ENCODE measurements at places on chromosomes 16 and 17.

GRCh38 chr16:80608946-80609345 is 68.2 kb downstream of the DYNLRB2 start:
- no peak for DNase-seq

GRCh38 chr17:45270828-45271418 is 9.0 kb upstream of the SPATA32 start:
- DNase-seq = peak; percentile 23

- peak; percentile 85 for DNase-seq
These were observed 1.9 kb downstream of the PHF12 start for GRCh38 chr17:28949185-28950016.

DNA sequence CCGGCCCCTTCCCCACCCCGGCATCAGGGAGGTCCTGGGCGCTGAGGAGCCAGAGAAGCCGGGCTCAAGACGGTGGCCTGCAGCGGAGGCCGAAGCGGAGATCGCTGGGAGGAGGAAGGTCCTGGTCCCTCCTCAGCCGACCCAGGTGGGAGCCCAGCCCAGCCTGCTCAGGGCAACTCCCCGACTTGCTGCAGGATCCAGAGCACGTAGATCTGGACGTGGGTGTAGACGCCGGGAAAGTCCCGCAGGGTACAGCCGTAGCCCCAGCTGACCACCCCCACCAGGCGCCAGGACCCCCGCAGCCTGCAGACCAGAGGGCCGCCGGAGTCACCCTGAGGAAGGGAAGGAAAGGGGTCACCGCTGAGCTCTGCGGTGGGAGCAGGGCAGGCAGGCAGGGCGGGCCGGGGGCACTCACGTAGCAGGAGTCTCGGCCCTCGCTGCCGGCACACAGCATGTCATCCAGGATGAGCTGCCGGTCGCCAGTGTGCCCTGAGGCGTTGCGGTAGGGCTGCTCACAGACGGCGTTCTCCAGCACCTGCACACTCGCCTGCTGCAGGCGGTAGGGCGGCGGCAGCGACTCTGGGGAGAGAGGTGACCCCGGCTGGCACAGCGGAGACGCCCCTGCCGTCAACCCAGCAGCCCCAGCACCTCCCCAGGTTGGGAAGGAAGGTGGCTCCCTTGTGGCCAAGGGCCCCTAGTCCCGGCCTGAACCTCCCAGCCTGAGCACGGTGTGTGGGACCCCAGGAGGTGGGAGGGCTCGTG is 5.4 kb downstream of the TPSD1 start:
- no peak for DNase-seq

DNA sequence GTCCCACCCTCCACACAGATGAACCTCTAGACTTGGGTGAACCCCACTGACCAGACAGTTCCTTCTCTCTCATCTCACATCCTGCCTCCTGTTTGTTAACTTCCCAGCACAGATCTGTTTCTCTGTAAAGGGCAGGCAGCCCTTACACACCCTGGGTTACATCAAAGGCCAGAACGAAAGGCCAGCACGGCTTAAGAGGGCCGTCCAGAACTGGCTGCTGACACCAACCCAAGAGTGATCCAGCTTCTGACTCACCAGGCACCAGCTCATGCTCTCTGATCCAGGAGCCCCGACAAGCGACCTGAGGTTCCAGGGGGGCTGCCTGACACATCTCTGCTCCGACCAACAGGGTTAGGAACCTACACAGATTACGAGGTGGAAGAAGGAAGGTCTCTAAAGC is 86.9 kb downstream of the MRM3 start:
- no peak for DNase-seq

DNA sequence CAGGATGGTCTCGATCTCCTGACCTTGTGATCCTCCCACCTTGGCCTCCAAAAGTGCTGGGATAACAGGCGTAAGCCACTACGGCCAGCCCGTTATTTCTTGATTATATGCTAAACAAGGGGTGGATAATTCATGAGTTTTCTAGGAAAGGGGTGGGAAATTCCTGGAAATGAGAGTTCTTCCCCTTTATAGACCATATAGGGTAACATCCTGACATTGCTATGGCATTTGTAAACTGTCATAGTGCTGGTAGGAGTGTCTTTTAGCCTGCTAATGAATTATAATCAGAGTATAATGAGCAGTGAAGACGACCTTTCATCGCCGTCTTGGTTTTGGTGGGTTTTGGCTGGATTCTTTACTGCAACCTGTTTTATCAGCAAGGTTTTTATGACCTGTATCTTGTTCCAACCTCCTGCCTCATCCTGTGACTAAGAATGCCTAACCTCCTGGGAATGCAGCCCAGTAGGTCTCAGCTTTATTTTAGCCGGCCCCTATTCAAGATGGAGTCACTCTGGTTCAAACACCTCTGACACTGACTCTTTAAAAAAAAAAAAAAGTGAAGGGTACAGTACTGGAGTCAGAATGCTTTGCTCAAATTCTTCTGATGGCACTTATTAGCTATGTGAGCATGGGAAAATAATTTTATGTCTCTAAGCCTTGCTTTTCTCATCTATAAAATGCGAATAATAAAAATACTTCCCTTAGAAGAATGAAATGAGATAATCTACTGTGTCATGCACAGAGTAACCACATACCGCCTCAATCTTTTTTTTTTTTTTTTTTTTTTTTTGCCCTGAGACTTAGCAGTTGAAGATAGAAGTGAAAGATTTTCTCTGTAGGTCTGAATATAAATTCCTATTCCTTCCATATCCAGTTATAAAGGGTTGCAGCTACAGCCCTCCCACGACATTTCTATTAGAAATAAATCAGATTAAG is 5.1 kb upstream of the CALCOCO2 start:
- no peak for DNase-seq

GRCh38 chr17:28685366-28685765 is 23.4 kb downstream of the SUPT6H start:
- no peak for DNase-seq

DNA sequence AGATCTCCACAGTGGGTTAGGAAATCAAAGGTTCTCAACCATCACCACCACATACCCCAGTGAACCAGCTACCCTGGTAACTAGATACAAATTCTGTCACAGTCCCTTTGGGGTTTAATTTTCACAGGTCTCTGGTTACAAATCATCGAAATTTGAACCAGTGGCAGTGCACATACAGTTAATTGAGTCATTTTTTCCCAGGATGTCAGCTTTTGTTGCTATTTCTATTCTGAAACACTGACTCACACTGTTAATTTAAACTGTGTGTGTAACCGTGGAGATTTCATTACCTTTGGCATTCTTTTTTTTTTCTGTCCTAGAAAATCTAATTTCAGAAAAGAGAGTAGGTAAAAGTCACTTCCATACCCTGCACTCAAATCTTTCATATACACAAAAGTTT is 511.5 kb downstream of the TOX3 start:
- DNase-seq = no peak

DNA sequence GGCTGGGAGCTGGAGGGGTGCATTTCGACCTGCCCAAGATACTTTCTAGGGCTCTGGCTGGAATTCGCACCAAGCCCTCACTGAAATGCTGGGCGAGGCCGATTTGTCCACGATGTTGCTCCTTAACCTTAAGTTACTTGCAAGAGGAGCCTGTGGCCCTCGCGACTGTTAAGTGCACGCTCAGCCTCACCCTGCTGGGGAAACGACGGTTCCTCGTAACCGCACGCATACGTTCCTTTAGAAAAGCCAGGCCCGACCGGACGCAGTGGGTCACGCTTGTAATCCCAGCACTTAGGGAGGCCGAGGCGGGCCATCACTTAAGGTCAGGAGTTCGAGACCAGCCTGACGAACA is 607 bp upstream of the NCOR1 start:
- peak; percentile 44 for DNase-seq

GRCh38 chr16:87765776-87766484 is at the start of gene KLHDC4:
TSS of gene KLHDC4 (minus strand) at chr16:87765986. CDS start at chr16:87765890, 96 bp downstream.
- DNase-seq = peak; percentile 54

GRCh38 chr17:49598918-49599317 is 23.2 kb downstream of the NXPH3 start:
- no peak for DNase-seq

DNA sequence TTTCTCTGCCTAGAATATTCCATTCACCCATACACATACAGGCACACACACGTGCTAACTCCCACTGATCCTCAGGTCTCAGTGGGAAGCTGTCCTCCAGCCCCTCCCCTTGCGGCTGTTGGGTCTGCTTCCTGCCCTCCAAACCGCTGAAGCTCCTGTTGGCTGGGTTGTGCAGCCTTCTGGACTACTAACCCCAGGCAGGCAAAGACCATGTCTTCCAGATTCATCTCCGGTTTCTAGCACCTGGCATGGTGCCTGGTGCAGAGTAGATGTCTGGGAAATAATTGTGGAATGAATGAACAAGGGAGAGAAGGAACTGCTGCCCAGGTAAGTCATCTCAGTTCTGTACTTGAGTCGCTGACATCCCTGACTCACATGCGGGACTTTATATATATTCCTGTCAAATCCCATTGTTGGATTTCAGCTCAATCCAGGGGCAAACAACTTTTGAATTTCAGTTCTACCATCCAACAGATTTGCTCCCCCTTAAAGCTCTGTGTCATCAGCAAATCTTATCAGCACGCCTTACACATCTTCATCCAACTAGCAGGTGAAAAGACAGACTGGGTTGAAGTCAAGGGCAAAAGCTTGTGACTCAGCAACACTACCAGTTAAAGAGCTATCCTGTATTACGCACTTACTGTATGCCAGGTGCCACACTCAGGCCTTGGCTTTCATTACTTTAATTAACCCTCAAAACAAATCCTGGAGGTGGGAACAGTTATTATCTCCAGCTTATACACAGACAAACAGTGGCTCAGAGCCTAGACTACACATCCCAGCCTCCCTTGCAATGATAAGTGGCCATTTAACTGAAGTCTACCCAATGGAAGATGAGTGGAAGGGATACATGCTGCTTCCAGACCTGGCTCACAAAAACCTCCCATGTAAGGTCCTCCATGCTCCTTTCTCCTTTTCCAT is 51.1 kb downstream of the SRCIN1 start:
- peak; percentile 82 for DNase-seq

- DNase-seq = no peak
These were observed 46.3 kb upstream of the DHX40 start for GRCh38 chr17:59519132-59519531.

DNA sequence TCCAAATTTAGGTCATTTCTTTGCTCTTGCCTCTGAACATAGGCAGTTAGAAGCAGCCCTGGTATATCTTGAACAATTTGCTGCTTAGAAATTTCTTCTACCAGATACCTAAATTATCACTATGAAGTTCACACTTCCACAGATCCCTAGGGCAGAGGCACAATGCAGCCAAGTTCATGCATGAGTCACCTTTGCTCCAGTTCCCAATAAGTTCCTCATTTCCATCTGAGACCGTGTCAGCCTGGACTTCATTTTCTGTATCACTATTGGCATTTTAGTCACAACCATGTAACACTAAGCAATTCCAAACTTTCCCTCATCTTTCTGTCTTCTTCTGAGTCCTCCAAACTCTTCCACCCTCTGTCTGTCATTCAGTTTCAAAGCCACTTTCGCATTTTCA is 45.0 kb downstream of the KCNJ16 start:
- DNase-seq = no peak

DNA sequence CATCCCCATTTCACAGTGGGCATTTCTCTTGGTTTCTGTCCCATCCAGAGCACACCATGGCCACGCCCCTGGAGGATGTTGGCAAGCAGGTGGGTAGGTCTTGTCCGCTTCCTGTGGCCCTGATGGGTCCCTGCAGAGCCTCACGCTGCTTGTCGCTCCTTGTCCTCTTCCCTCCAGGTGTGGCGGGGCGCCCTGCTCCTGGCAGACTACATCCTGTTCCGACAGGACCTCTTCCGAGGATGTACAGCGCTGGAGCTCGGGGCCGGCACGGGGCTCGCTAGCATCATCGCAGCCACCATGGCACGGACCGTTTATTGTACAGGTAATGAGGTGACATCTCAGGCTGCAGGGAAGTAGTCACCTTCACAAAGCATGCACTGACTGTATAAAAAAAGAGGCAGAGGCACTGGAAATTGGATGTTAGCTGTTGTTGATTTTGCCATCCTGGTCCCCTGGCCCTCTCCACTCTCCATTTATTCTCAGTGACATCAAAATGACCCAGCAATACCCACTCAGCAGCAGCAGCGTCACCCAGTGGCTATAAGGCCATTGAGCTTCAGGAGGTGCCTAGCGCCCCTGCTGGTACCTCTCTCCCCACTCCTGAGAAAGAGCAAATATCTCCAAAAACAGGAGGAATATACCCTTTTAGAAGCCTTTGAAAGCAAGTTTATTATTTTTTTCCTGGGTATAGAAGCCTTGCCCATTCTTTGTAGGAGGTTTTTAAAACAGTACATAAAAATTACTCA is 13.7 kb downstream of the METTL22 start:
- no peak for DNase-seq

GRCh38 chr16:80875616-80876015 is 71.2 kb upstream of the CDYL2 start:
- DNase-seq = no peak

GRCh38 chr17:39231091-39231561 is 5.4 kb upstream of the STAC2 start:
- no peak for DNase-seq

DNA sequence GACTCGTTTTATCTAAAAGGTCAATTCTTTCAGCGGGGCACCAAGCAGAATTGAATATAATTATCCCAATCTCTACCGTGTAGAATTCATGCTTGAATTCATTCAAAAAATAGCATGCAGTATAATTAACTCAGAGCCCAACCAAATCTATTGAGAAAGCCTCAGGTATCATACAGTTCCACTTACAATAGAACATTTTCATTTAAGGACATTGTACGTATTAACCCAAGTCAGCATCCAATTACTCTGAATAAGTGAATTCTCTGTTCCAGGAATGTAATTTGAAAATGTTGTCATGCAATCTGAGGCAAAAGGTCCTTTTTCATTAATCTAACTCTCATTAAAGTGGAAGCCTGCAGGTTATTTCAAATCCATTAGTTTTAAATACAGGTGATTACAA is 78.5 kb downstream of the SALL1 start:
- no peak for DNase-seq

GRCh38 chr16:69482410-69482991 is 58.1 kb downstream of the CYB5B start:
- no peak for DNase-seq

DNA sequence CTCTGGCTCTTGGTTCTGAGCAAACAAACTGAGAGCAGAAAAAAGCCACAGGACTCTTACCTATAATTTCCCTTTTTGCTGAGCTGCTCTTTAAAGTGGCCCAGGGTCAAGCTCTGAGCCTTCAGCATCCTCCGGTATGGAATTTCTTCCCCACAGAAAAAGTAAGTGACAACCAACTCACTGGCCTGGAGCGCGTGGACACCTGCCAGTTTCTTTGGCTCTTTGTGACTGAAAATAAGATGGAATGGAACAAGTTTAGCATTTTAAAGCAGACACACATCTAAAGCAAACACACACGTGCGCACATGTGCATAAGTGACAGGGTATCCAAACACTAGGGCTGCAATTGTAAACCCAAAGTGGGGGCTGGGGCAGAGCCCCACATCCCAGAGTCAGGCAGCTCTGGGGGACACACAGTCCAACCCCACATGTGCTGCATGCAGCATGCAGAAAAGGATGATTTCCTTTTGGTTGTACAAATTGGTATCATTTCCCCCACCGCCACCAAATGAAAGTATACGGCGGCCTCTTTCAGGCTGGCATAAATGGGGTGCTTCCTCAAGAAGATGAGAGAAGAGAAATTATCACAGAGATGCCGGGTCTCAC is 27.5 kb downstream of the AXIN2 start:
- DNase-seq = no peak

Data from NCI-H510A treated with DMSO at 0.1 percent for 48 hours (cell line).